ENCODE measurements at places on chromosomes 6 and 20. TPM values are rescaled to one million over a fixed set of nuclear protein-coding genes. Genes with fewer than 3 reads are reported as not detected.

TP53TG5 gene
- 0.69 TPM for polyA plus RNA-seq

NKAPL gene
- polyA plus RNA-seq: 0.88 TPM

KCNK5 gene
- 1.2 TPM for polyA plus RNA-seq

LAMA2 gene
- polyA plus RNA-seq: 131 TPM

- DNase-seq: no peak
These were observed 153.5 kb downstream of the ZMYND8 start for GRCh38 chr20:47202733-47203667.

C6orf132 gene
- polyA plus RNA-seq: 0.60 TPM

DNA sequence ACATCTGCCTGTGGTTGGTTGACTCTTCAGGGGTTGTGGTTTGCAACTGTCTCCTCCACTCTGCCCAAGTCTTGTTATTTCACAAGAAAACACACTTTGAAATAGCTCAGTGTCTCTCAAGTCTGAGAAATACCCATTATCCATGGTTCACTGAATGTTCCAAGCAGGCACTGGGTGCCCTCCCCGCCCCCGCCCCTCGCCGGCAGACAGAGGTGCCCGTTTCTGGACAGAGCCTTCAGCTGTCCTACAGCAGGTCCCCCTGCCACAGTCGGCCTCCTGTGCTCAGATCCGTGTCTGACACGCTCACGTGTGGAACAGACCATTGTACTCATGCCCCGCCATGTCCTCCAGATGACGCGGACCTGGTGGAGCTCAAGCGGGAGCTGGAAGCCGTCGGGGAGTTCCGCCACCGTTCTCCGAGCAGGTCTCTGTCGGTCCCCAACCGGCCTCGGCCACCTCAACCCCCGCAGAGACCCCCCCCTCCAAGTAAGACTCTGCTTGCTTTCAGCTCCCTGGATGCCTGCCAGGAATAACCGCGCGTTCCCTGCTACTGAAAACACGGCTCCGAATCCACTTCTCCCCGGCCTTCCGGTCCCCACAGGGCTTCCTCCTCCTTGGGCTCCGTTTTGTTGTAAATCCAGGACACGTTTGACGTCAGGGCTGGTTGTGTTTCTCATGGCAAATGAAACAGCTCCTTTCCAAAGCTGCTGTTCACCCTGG is 81.4 kb downstream of the SERAC1 start:
- no peak for DNase-seq

DNA sequence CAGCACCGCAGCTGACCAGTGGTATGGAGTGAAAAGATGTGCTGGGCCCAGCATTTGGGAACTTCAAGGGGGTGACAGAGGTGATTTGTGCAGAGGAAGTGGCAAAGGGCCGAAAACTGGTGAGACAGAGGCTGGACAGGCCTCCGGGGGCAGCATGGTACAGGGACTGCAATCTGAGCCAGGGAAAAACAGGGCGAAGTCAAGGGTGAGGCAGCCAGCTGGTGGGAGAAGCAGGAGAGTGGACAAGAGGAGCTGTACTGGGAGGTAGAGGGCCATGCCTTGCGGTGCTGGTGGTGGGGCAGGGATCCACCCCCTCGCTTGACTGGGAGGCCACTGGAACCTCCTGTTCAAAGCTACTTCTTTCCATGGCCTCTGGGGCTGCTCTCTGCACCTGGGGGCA is 7.3 kb upstream of the GFRA4 start:
- peak; percentile 32 for DNase-seq

- DNase-seq: no peak
These were observed 59.1 kb upstream of the NT5E start for GRCh38 chr6:85390775-85391174.

FABP7 gene
- 2.0 TPM for polyA plus RNA-seq

KCNG1 gene
- polyA plus RNA-seq: 0.17 TPM

GRCh38 chr20:42974347-42974746 is 215.4 kb downstream of the PTPRT start:
- DNase-seq: no peak

NT5E gene
- 45.8 TPM for polyA plus RNA-seq

RGS17 gene
- 1.7 TPM for polyA plus RNA-seq

GRCh38 chr6:163393923-163394322 is 20.6 kb upstream of the QKI start:
- DNase-seq: no peak

NKX2-2 gene
- not detected for polyA plus RNA-seq

ZBTB46 gene
- polyA plus RNA-seq: 14.8 TPM

DNA sequence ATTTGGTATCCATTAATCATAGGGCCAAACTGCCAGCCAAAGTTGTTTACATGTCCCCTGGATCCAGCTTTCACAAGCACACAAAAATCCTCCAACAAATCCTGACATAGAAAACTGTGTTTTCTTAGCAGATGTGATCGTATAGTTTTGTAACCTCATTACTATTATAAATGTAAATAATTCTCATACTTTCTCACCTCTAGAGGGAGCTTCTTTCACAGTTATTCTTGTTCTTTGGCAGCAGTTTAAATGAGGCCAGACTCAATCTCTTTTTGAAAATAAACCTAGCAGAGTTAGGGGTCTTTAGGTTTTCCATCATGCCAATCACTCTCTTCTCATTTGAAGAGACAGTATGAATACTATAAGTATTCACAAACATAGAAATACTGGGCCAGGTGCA is 17.0 kb upstream of the ZNF318 start:
- peak; percentile 28 for DNase-seq

DNA sequence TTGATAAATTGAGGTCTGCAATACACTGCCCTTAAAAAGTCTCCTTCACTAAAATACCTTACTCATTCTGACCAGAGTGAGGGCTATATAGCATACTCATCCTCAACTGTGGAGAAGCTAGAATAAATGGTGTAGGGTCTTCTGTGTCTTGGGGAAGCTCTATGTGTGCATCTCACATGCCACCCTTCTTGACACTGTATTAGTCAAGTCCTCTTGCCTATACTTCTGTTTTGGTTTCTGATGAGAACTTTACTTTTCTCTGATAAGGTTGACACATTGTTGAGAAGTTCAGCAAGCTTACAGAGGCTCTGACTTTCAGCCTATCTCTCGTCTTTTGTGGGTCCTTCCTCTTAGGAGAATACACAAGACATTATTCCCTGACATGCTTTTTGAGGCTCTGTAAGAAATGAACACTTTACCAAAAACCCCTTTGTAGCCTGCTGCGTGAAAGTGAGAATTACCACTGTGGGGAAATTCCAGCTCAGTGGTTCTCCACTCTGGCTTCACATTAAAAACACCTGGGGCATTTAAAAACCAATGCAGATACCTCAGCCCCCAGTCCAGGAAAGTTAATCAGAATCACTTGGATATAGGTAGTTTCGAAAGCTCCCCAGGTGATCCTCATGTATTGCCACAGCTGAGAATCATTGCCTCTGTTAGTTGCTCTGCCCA is 372.1 kb upstream of the HS3ST5 start:
- DNase-seq: no peak

GSTA1 gene
- not detected for polyA plus RNA-seq

C6orf118 gene
- 0.82 TPM for polyA plus RNA-seq

DNA sequence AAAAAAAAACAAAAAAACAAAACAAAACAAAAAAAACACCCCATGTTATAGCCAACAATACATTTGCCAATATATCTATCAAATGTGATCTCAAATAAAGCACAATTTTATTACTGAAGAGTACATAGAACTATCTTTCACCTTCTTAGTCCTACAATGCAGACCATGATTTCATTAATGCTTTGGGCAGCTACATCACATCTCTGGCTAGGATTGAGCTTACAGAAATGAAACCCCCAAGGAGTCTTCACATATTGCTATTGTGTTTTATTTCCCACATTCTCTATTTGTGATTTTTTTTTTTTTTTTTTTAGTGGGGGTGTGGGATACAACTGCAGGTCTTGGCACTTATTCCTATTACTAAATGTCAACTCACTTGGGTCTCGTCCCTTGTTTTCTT is 189.3 kb downstream of the BACH2 start:
- DNase-seq: no peak

OLIG3 gene
- polyA plus RNA-seq: not detected

DLL1 gene
- 18.8 TPM for polyA plus RNA-seq

DNA sequence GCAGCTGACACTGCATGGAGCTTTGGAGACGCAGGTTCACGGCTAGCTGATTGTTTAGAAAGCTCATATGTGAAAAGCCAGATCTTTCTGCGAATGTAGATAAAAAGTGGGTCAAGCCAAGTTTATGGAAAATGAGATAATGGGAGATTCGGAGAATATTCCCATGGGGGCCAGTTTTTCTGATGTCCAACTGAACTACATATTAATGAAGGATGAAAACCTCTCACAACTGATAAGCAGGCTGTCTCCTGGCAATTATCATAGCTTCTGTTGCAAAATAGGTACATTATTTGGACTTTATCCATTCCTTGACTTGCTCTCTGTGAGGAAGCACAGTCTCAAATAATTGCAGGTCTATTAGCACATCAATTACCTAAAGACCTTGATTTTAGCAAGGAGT is 21.1 kb downstream of the HDGFL1 start:
- DNase-seq: no peak

CUL7 gene
- 33.5 TPM for polyA plus RNA-seq

GRCh38 chr6:12404651-12405050 is 114.5 kb downstream of the EDN1 start:
- DNase-seq: no peak

CST7 gene
- not detected for polyA plus RNA-seq

GINM1 gene
- polyA plus RNA-seq: 49.0 TPM

FUT9 gene
- 0.16 TPM for polyA plus RNA-seq

GRCh38 chr20:58173930-58174707 is 54.3 kb downstream of the ANKRD60 start:
- peak; percentile 51 for DNase-seq

- DNase-seq: no peak
These were observed 184.3 kb downstream of the THBS2 start for GRCh38 chr6:169069356-169069755.

OVOL2 gene
- polyA plus RNA-seq: not detected

DNA sequence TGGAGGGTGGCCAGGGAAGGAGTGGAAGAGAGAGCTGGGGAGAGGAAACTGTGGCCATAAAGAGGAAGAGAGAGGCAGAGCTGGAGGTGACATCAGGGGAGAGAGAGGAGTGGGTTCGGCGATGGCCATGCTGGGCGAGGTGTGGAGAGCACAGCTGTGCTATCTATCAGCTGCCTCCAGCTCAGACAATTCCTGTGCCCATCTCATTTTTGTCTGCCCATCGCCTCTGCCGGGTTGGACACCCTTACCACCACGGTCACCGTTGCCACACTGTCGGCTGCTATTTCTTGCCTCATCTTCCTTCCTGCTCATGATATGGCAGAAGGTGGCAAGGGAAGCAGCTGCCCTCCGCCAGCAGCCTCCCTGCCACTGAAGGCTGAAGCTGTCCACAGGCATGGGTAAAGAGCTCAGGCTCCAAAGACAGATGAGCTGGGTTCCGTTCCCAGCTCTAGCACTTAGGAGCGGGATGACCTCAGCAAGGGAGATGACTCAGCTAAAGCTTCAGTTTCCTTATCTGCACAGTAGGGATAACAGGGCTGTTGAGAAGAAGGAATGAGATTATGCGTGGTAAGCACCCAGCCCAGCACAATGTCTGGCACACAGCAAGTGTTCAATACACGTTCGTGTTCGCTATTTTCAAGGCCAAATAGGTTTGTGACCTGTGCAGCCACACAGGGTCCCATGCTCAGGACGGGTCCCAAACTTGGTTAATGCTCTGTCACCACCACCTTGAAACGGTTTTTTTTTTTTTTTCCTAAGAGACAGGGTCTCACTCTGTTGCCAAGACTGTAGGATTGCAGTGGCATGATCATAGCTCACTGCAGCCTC is 21.9 kb upstream of the TAF8 start:
- peak; percentile 49 for DNase-seq

PACRG gene
- 2.4 TPM for polyA plus RNA-seq

FRS3 gene
- 6.0 TPM for polyA plus RNA-seq

GRCh38 chr20:41854765-41855164 is 236.6 kb upstream of the CHD6 start:
- DNase-seq: no peak

GRCh38 chr6:105468850-105469249 is 66.0 kb upstream of the PREP start:
- no peak for DNase-seq

- DNase-seq: no peak
These were observed 109.2 kb downstream of the CDYL start for GRCh38 chr6:4885341-4885933.

- no peak for DNase-seq
These were observed 32.4 kb upstream of the TIAM2 start for GRCh38 chr6:154962753-154963152.

- no peak for DNase-seq
These were observed 132.2 kb downstream of the TAF4 start for GRCh38 chr20:61933481-61933950.

DNA sequence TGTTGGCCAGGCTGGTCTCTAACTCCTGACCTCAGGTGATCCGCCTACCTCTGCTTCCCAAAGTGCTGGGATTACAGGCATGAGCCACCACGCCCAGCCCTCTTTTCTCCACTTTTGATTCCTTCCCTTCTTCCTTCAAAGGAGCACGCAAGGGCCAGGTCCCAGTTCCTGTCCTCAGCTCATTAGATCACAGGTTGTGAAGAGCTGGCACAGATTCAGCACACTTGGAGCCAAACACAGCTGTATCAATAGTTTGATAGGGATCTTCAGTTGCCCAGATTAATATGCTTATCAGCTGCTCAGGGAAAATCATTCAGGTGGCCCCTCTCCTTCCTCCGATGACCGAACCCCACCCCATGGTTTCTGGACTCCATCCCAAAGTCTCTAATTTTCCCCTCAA is 14.4 kb upstream of the SLC22A23 start:
- DNase-seq: no peak

PRSS16 gene
- polyA plus RNA-seq: 0.08 TPM

- no peak for DNase-seq
These were observed 11.0 kb downstream of the RIPOR2 start for GRCh38 chr6:24924580-24925356.

DNA sequence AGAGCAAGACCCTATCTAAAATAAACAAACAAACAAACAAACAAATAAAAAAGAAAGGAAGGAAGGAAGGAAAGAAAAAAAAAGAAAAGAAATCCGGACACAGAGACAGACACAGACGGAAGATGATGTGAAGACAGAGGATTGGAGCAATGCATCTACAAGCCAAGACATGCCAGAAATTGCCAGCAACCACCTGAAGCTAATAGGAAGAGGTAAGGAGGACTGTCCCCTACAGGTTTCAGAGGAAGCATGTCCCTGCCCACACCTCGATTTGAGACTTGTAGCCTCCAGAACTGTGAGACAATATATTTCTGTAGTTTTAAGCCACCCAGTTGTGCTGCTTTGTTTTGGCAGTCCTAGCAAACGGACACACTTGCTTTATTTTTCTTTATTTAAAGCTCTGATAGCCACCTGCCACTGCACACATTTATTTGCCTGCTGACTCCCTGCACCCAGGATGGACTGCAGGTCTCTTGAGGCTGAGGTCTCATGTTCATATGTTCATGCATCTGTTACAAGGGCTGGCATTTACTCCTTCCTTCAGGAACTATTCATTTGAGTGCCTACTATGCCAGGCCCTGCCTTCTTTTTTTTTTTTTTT is 20.7 kb upstream of the ZMYND8 start:
- no peak for DNase-seq

DNA sequence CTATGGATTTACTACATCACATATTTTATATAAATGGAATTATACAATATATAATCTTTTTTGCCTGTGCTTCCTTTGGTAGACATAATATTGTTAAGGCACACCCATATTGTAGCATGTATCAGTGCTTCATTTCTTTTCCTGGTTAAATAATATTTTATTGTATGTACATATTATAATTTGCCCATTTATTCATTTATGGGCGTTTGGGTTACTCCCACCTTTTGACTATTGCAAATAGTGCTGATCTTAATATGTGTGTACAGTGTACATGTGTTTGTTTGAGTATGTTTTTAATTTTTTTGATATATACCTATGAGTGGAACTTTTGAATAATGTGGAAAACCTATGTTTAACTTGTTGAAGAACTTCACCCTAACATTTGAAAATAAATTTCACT is 804.2 kb downstream of the DHX35 start:
- DNase-seq: no peak

- DNase-seq: no peak
These were observed 98.2 kb upstream of the ZNF217 start for GRCh38 chr20:53691811-53692192.
